ENCODE measurements at places on chromosomes 1 and 21. TPM values are rescaled to one million over a fixed set of nuclear protein-coding genes. Genes with fewer than 3 reads are reported as not detected.

GRCh38 chr1:227903061-227903521 is 44.6 kb downstream of the WNT9A start:
- peaks cover 10% of the 10 kb centered on the region for H3K4me1 ChIP-seq
- H3K27ac ChIP-seq, result no peak overlapping the region
- H3K36me3 ChIP-seq, result no peaks in the 10 kb centered on the region
- DNase-seq, result no peak
- no peaks in the 10 kb centered on the region for H3K27me3 ChIP-seq

- H3K4me1 ChIP-seq, result no peaks in the 10 kb centered on the region
- no peaks in the 10 kb centered on the region for H3K27me3 ChIP-seq
- no peak for DNase-seq
- no peak overlapping the region for H3K27ac ChIP-seq
- H3K4me3 ChIP-seq, result no peak overlapping the region
Observed at GRCh38 chr1:9633493-9633892, 18.0 kb upstream of the PIK3CD start.

DNA sequence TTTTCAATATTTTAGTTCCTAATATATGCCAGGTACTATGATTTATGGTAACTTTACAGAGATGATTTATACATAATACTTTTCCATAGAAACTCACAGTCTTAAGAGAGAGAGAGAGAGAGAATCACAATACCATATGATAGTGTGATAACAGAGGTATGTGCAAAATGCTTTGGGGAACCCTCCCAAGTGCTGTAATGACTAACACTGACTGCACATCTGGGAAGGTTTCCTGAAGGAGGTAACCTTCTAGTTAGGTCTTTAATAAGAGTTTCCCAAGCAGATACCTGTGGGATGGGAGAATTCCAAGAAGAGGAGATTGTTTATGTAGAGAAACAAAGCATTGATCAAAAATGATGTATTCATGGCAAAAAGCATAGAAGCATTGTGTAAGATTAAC is 34.6 kb upstream of the PIGC start:
- no peaks in the 10 kb centered on the region for H3K36me3 ChIP-seq
- H3K27ac ChIP-seq, result no peak overlapping the region
- no peak overlapping the region for H3K4me3 ChIP-seq
- no peak for DNase-seq

The CLEC20A gene
- total RNA-seq, result 1.1 TPM

DNA sequence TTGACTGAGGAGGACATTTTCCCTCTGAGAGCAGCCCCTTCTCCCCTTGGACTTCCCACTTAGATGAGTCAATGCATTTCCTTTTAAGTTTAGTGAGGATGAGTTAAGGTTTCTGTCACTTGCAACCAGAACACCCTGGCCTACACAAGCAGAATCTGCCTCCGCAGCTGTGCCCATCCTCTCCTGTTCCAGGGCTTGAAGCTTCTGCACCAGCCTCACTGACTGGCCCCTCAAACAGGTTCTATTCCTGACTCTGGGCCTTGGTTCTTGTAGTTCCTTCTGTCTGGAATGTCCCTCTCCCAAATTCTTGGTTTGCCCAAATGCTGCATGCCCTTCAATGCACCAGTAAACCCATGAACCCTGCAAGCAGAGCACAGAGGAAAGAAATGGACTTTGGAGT is 394.4 kb downstream of the PTPRU start:
- no peaks in the 10 kb centered on the region for H3K4me1 ChIP-seq
- H3K27me3 ChIP-seq, result no peaks in the 10 kb centered on the region
- no peak overlapping the region for H3K4me3 ChIP-seq
- DNase-seq, result no peak

The GBP5 gene
- total RNA-seq, result 5.6 TPM

The BARHL2 gene
- 6.3 TPM for total RNA-seq

The CORT gene
- total RNA-seq, result 1.4 TPM

- no peaks in the 10 kb centered on the region for H3K4me1 ChIP-seq
- no peak overlapping the region for H3K4me3 ChIP-seq
- peak; percentile 28 for DNase-seq
- no peaks in the 10 kb centered on the region for H3K27me3 ChIP-seq
Observed at GRCh38 chr1:53681977-53682685, 56.8 kb downstream of the GLIS1 start.

DNA sequence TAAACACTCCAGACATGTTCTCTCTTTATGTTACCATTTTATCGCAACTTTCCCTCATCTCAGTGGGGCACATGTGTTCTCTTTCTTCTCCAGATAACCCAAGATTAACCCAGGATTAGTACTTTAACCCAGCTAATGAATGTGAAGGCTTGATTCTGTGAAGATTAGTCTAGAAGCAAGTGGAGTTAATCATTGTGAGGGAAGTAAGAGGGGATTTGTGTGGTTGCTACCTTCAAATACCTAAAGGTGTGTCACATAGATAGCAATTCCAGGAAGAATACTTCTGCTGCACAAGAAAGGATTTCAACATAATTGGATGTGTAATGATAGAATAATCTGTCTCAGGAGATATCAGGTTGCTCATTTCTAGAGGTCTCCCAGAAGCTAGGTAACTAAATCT is 327.1 kb downstream of the PBX1 start:
- no peak overlapping the region for H3K4me3 ChIP-seq
- no peak overlapping the region for H3K27ac ChIP-seq

The CRTC2 gene
- 49.7 TPM for total RNA-seq

- H3K4me1 ChIP-seq, result peaks cover 5% of the 10 kb centered on the region
- DNase-seq, result peak; percentile 46
- H3K27me3 ChIP-seq, result no peaks in the 10 kb centered on the region
- H3K4me3 ChIP-seq, result no peak overlapping the region
- no peaks in the 10 kb centered on the region for H3K36me3 ChIP-seq
Observed at GRCh38 chr1:167599957-167600581, 30.0 kb upstream of the RCSD1 start.

DNA sequence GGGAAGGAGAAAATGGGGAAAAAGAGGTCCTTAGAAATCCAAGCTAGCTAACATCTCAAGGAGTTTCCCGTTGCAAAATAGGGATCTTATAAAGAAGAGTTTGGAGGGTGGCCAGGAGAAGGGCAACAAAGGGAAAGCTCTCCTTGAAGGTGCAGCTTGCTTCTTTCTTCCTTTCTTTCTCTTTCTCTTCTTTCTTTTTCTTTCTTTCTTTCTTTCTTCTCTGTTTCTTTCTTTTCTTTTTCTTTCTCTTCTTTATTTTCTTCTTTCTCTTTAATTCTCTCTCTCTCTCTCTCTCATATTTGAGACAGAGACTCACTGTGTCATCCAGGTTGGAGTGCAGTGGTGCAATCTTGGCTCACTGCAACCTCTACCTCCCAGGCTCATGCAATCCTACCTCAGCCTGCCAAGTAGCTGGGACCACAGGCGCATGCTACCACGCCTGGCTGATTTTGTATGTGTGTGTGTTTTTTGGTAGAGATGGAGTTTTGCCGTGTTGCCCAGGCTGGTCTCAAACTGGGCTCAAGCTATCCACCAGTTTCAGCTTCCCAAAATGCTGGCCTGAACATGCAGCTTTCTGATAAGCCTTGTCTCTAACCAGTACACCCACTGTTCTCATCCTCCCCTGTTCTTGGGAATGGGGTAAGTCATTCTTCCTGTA is 44.4 kb downstream of the RNF11 start:
- H3K4me1 ChIP-seq, result peaks cover 12% of the 10 kb centered on the region
- DNase-seq, result no peak
- no peak overlapping the region for H3K4me3 ChIP-seq
- no peaks in the 10 kb centered on the region for H3K36me3 ChIP-seq

The INSRR gene
- total RNA-seq, result 6.4 TPM

GRCh38 chr1:231934797-231935196 is 308.2 kb downstream of the DISC1 start:
- DNase-seq, result peak; percentile 68
- no peaks in the 10 kb centered on the region for H3K27me3 ChIP-seq
- no peak overlapping the region for H3K27ac ChIP-seq
- H3K36me3 ChIP-seq, result no peaks in the 10 kb centered on the region

DNA sequence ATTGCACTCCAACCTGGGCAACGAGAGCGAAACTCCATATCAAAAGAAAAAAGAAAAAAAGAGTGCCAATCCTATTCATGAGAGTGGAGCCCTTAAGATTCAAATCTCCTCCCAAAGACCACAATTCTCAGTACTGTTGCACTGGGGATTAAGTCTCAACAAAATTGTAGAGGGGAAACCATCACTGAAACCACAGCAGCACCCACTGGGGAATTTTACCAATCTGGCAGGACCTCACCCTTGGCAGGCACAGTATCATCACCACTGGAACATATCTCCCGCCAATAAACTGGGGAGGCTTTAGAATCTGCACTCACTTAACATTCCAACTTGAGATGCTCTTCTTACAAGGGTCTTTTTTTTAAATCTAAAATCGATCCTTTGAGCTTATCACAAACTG is 41.0 kb downstream of the LRRC40 start:
- H3K4me3 ChIP-seq, result no peak overlapping the region
- no peak overlapping the region for H3K27ac ChIP-seq
- H3K4me1 ChIP-seq, result no peaks in the 10 kb centered on the region
- H3K27me3 ChIP-seq, result no peaks in the 10 kb centered on the region

All from testis (tissue), 5 donors.